Activated T-cell treated with anti-CD3 and anti-CD28 coated beads, Interleukin-2, amount 50 U/mL, for 24 hours (primary cell): ENCODE measurements at places on chromosomes 6 and 20.

- no peak for DNase-seq
Observed at GRCh38 chr6:44411141-44411540, 23.6 kb downstream of the CDC5L start.

DNA sequence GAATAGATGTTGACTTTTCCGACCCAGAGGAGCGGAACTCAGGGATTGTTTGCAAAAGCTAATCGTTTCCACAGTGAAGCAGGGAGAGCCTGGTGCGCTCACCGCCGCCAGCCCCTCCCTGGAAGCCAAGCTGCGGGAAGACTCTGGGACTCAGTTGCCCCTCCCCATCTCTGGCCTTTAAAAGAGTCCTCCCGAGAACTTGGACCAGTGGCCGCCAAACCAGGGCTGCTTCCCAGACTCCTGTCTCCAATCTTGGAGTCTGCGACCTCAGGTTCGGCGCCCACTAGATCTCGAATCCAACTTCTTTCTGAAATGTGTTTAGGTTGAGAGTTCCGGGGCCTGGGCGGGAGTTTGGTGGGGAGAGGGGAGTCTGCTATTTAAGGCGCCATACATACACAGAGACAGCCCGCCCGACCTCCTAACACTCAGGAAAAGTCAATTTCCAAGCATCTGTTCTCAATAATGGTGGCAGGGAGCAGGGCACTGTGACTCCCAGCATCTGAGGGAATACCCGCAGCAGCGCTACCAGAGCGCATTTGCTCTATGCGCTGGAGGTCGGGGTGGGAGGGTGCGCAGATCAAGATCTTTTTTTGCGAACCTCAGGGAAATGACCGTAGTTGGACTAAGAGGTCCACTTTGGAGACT, 800 bp upstream of the GRIK2 start:
- DNase-seq: no peak

DNA sequence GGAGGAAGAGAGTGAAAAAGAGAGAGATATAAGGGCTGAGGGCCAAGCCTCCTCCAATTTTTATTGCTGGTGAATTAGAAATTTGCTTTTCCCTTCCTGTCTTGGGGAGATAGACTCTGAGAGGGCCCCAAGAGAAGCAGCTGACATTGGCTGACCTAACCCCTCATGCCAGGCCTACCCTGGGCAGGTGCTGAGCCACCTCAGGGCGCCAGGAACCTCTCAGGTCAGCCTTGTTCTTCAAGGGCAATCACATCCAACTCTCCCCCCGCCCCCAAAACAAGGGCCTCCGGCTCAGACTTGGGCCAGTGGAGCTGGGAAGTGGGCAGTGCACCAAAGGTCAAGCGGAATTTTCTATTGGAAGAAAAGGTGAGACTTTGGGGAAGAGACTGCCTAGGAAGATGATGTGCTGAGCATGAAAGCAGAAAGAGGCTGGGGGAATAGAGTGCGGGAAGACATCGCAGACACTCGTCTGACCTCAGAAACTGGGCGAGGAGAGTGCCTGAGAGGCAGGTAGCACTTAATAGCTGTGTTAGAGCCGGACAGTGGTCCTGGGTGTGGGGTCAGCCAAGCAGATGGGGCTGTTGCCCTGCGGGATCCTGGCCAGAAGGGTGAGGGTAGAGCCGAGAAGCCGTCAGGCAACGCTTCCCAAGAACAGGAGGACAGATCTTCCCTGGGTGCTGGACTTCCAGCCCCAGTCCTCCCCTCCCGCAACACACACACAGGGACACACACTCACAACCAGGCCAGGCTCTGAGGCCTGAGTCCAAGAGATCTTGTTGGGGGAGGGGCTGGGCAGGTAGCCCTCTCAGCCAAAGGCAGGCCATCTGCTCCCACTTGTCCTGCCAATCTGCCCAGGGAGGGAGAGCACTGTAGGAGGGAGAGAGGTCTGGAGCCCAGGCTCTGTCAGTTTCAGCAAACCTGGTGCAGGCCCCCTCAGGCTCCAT, 3.7 kb upstream of the FASTKD5 start:
- no peak for DNase-seq

DNA sequence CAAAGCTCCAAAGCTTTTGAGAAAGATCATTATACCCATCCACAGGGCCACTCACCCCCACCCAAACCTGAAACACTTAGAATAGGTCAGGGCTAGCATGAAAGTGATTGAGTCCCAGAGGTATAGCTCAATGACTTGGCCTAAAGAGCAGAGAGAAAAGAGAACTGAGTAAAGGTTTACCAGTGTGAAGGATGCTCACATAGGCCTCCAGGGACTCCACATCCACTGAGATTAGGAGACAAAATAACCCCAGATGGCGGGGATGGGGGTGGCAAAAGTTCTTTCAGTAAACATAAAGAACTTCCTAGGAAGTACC, 12.2 kb downstream of the SAYSD1 start:
- DNase-seq: no peak

DNA sequence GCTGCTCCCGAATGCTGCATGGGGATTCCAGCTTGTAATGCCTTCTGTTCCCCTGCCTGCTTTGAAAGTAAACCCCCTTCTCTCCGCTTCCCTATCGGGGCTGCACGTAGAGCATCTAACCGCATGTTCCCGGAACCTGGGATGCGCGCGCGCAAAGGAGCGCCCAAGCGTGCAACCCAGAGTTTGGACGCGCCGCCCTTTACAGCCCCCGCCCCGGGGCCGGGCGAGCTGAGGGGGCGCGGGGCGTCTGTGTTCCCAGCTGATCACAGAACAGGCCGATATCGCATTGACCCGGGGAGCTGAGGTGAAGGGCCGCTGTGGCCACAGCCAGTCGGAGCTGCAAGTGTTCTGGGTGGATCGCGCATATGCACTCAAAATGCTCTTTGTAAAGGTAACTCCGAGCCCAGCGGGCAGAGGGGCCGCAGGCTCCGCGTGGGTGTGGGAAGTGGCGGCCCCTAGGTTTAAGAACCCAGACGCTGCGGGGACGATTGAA, 1.4 kb downstream of the LAMP5 start:
- no peak for DNase-seq
